ENCODE measurements at places on chromosomes 7 and 10.

DNA sequence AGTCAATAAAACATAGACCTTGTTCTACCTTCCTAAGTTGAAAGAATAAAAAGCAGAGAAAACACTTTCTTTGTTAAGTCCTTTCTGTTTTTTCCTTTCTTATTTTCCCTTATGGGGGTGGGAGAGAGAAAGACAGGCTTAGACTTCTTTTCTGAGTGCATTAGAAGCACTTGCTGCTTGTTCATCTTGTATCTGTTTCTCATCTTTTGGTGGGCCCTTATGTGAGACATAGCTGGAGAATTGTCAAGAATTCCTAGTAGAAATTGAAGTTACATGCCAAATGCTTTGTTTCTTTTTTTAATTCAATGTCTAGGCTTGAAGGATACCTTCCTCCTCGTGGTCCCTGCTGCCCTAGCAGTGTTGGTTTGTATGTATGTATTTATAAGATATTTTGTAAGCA is 6.7 kb downstream of the EIF4EBP2 start:
- no peak for DNase-seq

- DNase-seq, result no peak
Measured at GRCh38 chr10:955820-956217, 24.3 kb upstream of the LARP4B start.

GRCh38 chr7:139645572-139646523 is 122.4 kb downstream of the CLEC2L start:
- DNase-seq, result peak; percentile 76

DNA sequence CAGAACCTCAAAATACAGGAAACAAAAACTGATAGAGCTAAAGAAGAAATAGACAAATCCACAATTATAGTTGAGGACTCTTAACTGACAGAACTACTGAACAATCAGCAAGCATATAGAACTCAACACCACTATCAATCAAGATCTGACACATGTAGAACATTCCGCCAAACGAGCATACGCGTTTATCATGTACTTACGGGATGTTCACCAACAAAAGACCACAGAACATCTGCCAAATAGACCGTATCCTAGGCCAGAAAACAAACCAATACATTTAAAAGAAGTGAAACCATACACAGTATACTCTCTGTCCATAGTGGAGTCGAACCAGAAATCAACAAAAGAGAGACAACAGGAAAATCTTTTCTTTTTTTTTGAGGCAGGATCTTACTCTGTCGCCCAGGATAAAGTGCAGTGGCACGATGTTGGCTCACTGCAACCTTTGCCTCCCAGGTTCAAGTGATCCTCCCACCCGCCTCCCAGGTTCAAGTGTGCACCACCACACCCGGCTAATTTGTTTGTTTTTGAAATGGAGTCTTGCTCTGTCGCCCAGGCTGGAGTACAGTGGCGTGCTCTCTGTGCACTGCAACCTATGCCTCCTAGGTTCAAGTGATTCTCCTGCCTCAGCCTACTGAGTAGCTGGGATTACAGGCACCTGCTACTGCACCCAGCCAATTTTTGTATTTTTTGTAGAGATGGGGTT is 5.1 kb downstream of the GNA12 start:
- DNase-seq, result no peak

DNA sequence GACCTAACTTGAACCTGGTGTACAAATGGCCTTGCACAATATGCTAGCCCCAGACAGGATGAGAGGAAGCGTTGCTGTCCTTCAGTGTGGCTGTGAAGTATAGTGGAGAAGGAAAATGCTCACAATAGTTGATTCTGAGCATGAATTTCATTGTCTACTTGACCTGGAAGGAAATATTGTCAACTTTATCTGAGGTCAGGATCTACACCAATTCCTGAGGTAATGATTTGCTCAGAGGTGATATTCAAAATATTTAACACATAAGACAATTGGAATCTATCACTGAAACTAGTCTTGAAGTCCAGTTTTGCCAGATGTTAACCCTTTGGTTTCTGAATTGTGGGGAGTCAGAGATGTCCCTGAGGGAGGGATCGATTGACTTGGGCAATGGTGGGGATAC is 20.9 kb upstream of the ICA1 start:
- no peak for DNase-seq

- no peak for DNase-seq
Measured at GRCh38 chr7:156034397-156034796, 222.1 kb upstream of the SHH start.

GRCh38 chr7:151632750-151633515 is 113.2 kb upstream of the RHEB start:
- peak; percentile 27 for DNase-seq

DNA sequence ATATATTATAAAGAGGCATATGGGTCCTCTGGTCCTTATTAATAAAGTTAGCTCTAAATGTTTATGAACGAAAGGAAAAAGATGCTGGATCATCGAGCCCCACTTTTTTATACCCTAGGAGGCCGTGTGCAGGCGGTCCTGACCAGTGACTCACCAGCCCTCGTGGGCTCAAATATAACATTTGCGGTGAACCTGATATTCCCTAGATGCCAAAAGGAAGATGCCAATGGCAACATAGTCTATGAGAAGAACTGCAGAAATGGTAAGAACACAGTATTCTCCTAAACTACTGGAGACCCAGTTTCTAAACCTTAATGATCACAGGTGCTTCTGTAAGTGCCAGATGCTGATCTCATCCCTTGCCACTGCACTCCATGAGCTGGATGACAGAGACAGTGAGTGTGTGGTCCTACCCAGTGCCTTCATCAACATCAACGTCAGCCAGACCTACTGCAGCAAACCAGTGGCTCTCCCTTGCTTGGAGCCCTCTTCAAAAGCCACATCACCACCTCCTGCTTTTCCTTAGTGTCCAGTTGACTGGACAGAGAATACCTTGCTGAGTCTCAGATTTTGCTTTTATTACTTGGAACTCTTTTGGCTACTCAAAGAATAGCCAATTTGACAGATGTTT is 7.6 kb downstream of the GPNMB start:
- no peak for DNase-seq

DNA sequence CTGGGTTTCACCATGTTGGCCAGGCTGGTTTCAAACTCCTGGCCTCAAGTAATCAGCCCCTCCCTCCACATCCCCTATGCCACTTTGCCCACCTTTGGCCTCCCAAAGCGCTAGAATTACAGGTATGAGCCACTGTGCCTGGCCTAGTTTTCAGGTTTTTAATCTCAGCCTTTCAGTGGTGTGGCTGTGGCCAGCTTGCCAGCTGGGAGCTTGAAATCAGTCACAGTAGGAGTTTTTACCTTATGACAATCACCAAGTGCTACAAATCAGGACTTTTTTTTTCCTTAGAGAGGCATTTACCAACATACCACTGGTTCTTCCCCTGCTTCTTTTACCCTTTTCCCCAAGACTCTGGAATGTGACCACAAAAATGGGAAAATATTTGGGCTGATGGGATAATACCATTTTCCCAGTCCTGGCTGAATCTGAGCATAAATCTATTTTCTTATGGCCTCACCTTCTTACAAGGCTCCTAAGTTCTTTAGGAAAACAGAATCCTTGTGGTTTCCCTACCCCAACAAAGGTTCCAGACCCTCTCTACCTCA is 6.2 kb downstream of the STEAP4 start:
- DNase-seq, result no peak

DNA sequence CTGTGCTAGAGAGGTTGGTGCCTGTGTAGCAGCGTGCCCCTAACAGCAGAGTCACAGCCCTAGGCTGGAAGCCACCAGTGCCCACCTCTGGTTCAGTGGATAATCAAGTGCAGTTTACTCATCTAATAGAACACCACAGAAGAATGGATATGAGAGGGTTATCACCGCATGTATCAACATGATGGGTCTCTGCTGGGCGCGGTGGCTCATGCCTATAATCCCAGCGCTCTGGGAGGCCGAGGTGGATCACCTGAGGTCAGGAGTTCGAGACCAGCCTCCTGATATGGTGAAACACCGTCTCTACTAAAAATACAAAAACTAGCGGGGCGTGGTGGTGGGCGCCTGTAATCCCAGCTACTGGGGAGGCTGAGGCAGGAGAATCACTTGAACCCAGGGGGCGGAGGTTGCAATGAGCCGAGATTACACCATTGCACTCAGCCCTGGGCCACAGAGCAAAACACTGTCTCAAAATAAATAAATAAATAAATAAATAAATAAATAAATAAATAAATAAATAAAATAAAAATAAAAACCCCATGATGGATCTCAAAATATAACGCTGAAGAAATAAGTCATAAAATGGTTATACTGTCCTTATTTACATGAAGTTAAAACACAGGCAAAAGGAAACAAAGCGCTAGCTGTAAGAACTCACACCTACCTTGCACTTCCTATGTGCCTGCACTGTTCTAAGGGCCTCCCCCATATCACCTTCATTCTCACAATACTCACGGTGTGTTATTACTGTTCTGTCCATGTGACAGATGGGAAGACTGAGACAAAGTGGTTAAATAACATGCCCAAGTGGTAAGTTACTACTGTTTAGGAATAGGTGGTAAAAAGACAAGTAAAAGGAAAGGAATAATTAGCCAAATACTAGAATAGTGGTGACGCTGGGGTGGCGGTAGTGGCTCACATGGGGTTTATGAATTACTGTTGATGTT is 70.9 kb downstream of the AMZ1 start:
- no peak for DNase-seq
